ENCODE measurements at places on chromosomes 2 and 18.

GRCh38 chr2:120702061-120702460 is 33.6 kb upstream of the GLI2 start:
- no peak for DNase-seq

- no peak for DNase-seq
These were observed 71.4 kb upstream of the LDLRAD4 start for GRCh38 chr18:13147130-13147529.

GRCh38 chr2:181036848-181037603 is 56.6 kb downstream of the UBE2E3 start:
- DNase-seq, result no peak

GRCh38 chr2:128309280-128310093 is 9.2 kb downstream of the HS6ST1 start:
- no peak for DNase-seq

GRCh38 chr2:225788571-225789094 is 389.1 kb downstream of the NYAP2 start:
- DNase-seq, result no peak

GRCh38 chr2:73564986-73565385 is 77.2 kb downstream of the NAT8 start:
- no peak for DNase-seq

DNA sequence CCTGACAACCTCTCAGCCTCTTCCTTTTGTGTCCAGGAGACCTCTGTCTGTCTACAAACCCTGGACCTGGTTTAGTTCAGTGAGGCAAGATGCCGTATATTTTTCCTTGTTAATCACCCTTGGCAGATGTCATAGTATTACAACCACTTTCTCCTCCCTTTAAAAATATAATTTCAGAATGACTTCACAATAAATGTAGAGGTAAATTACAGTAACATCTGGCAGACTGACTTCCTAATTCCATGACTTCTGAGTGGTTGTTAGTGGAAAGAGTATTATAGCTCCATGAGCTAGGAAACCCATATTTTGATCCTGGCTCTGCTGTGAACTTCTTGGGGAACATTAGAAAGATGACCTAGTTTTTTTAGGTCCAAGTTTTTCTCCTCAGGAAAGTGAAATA is 39.5 kb downstream of the SPATS2L start:
- DNase-seq, result no peak

DNA sequence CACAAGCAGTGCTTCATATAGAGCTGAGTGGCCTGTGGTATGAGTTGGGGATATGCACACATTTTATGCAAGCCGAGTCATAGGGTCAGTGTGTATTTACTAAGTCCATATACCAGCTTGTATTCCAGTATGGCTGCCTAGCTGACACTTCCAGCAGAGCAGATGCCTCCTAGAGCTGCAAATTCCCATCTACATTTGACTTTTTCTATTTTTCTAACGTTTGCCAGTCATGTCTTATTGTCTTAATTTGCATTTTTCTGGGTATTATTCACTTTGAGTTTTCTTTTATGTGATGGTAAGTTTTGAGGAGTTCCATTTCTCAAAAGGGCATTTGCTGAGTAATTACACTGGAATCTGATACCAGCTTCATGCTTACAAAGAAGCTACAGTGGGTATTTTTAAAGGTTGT is 334.5 kb upstream of the CDH2 start:
- DNase-seq, result no peak

GRCh38 chr18:76756531-76757253 is 65.7 kb upstream of the ZNF236 start:
- no peak for DNase-seq

DNA sequence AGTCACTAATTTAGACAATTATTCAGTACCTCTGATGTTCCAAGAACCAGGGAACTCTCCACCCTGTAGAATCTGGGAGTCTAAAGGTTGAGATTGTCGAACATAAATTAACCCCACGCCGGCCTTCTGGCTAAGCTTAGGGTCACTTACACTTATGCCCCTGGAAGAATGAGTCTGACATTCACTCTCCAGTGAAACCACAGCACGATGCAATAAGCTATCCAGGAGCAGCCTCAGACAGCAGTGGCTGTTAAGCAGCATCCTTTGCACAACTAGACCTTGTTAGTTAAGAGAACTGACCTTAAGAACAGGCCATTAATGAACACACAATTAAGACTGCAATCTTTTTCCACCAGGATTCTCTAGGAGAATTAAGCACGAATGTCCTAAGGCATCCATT is 25.0 kb downstream of the SH3YL1 start:
- no peak for DNase-seq

- no peak for DNase-seq
These were observed 824.9 kb downstream of the GALR1 start for GRCh38 chr18:78074400-78075020.

DNA sequence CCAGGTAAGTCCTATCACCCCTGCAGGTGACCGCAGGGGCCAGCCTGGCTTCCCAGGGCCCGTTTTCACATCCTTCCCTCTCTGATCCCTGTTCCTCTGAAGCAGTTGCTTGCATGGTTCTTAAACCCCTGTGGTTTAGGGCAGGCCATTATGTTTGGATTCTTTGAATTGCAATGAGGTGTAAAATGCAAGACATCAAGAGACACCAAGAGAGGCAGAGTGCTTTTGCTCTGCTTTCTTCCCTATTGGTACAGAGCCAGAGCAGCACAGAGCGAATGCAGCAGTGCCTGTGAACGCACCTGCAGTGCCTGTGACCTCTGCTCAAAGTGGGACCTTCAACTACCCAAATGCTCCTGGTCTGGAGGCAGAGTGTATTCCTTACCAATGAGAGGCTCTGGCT is 7.6 kb downstream of the RFX8 start:
- no peak for DNase-seq

- no peak for DNase-seq
These were observed 601.2 kb downstream of the LRP1B start for GRCh38 chr2:141529659-141530058.

DNA sequence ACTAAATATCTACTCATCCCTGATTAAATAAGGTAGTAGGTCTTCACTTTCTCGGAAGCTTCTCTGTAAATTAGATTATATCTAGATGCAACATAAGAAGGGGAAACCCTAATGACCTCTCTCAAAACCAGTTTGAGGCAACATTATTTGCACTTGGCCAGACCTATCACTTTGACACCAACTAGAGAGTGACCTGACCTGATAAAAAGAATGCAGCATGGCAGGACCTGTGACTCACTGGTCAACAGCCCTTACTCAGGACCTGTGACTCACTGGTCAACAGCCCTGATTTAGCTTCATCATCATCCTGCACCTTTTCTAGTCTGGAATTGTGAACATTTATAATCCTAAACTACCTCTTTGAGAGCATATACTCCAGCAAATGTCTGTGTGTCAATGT is 1957.7 kb upstream of the CELF4 start:
- no peak for DNase-seq

GRCh38 chr2:113709022-113709421 is 47.4 kb downstream of the SLC35F5 start:
- no peak for DNase-seq

DNA sequence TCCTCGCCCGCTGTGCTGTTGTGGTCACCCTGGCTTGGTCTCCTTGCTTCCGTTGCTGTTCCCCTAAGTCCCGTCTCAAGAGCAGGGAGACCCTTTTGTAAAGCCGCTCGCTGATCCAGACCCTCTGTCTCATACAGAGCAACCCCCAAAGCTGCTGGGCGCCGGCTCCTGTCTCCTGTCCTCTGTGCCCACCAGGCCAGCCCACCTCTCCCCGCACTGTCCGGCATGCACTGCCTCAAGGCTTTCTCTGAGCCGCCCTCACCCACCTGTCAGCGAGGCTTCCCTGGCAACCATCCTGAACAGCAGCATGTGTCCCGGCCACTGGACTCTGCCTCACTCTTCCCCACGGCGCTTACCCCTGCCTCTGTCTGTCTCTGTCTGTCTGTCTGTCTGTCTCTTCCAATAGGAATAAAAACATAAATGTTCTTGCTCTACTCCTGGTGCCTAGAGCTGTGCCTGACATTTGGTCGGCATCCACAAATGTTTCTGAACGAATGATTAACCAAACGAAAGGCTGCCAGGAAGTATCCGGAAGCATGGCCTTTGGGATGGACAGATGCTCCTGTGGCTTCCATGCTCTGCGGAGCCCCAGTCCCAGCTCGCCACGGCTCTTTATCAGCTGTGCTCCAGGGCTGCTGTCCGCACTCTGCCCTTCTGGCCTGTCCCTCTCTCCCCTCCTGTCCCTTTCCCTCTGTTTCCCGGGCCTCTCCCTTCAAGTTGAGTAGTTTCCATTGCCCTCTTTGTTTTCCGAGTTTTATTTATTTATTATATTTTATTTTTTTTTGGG is 7.8 kb downstream of the COLEC11 start:
- DNase-seq, result no peak

GRCh38 chr2:38386377-38386776 is 9.3 kb upstream of the ATL2 start:
- no peak for DNase-seq

DNA sequence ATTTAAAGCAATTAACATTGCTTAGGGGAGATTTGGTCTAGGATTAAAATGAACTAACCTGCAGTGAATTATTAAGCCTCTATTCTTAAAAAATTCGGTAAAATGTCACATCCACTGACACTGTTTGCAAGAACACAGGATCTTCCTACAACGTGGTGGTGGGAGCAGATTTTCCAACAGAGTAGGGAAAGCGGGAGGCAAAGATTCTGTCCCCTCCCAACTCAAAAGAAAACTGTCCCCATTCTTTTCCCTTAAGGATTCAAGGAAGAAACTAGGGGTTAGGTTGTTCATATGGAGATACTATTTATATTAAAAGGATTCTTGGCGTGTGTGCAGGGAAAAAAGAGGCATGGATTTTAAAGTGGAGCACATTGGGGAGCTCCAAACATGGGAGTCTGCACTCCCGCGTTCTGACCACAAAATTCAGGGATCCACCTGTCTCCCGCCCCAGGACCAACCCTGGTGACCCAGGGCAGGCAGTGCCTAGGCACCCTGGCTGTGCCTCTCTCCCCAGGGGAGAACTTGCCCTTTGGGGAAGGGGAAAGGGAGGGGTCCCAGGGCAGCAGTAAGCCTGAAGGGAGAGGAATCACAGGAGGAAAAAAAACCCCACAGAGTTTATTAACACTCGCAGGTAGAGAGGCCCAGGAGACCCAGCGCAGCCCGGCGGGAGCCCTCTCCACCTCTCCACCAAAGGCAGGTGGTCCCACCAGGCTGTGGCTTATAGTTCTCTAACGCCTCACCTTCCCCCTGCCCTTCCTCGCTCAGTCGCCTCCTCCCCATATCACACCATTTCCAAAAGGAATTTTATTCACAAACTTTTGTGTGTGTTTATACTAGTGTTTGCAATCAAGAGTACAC is 2.3 kb downstream of the PTGR3 start:
- DNase-seq, result no peak

- no peak for DNase-seq
These were observed 249.7 kb upstream of the OSR1 start for GRCh38 chr2:19607931-19608771.

- no peak for DNase-seq
These were observed 180.8 kb downstream of the WDR7 start for GRCh38 chr18:56831988-56832387.

GRCh38 chr18:36446059-36446458 is 148.5 kb downstream of the FHOD3 start:
- no peak for DNase-seq

DNA sequence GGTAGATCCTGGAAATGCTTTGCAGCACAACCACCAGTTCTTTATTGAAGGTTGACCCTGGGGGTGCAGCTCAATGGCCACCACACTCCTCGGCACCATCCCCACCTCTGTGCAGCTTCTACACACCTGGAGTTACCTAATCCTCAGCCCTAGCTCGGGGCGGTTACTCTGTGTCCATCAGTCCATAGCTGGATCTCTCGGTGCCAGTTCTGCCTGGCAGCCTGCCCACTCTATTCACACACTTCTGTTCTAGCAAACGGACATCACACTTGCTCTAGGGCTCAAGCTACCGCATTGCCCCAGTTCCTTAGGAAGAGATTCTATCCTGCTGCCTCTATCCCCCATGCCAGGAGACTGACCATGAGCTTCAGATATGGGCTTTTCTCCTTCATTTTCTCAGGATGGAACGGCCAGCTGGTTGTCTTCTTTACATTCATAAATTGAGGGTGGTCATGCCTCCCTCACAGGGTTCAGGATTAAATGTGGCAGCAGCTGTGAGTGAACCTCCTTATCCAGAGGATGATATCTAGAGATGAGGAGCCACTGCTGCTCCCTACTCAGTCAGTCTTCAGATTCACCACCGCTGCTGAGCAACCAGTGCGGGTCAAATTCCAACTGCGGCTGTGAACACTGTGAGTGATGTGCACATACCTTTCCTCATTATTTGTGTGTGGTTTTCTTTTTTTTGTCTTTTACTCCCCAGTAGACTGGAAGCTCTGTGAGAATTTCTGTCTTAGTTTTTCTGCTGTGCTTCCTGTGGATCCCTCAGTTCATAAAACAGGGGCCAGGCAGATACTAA is 66.9 kb upstream of the TRIB2 start:
- DNase-seq, result no peak

DNA sequence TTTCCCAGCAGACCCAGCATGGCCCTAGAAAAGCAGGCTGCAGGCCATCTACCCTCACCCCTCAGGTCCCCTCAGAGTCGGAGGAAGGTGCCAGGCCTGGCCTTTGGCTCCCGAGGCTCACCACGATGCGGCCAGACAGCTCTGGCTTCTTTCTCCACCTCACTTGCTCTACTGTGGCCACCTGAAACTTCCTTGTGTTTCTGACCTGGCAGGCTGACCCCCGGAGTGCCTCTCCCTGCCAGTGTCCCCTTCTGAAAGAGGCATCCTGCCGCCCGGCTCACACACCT is 375.0 kb upstream of the HS6ST1 start:
- no peak for DNase-seq

DNA sequence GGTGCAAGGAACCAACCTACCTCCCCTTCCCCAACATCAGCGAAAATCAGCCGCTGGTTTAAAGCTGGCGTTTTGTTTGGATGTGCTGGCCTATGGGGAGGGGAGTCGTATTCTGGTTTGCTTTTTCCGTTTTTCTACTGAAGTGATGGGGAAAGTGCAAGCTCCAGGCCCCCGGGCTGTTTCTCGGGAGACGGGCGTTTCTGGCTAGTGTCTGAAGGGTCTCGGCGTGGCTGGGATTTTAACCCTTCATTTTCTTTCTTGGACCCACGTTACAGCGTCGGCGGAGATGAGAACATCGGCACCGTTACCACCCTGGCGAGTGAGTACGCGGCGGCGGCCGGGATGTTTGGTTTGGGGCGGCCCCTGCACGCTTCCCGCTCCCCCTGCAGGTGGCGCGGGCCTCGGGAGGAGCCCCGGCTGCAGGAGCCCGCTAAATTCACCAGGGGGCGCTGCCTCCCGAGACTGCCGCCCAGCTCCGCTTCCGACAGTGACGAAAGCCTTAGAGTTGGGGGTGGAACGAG is 70.7 kb downstream of the PLB1 start:
- peak; percentile 86 for DNase-seq

- no peak for DNase-seq
These were observed 210.1 kb upstream of the STON1 start for GRCh38 chr2:48319863-48320262.

GRCh38 chr2:198063242-198063641 is 258.8 kb downstream of the PLCL1 start:
- DNase-seq, result no peak

GRCh38 chr2:178949584-178949983 is 100.4 kb downstream of the CCDC141 start:
- no peak for DNase-seq

All from CD4-positive, alpha-beta T cell treated with Interferon gamma for 1 hour (primary cell).